ENCODE measurements at places on chromosomes 1 and 21.

DNA sequence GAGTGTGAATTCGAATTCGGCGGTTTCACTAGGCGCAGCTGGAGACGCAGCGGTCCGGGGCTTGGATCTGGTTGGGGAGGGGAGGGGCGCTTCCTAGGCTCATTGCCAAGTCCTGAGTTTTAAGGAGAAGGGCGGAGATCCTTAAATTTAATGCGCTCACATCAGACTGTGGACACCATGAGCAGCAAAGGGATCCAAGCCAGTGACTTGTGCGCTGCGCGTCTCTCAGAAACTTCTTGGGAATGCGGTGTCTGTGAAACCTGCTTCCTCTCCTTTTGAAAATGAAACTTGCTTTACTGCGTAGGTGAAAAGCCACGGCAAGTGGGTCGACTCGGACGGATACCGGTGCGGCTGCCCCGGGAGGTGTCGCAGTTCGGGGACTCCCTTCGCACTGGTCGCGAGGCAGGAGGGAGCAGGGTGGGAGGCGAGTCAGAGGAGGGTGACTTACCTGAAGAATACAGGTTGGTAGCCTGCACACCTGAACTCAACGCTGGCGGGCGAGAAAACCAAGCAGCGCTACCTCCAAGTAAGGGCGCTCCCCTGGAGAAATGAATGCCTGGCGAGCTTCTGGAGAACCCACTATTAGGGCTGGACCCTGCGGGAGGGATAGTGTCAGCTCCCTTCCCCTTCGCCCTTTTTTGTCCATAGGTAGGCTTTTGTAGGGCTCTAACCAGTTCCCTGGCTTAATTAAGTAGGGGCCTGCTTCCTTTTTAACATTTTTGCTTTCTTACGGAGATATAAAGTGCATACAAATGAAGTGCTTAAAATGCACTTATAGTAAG lies 992 bp downstream of the TENT5C start:
- DNase-seq: peak; percentile 59

DNA sequence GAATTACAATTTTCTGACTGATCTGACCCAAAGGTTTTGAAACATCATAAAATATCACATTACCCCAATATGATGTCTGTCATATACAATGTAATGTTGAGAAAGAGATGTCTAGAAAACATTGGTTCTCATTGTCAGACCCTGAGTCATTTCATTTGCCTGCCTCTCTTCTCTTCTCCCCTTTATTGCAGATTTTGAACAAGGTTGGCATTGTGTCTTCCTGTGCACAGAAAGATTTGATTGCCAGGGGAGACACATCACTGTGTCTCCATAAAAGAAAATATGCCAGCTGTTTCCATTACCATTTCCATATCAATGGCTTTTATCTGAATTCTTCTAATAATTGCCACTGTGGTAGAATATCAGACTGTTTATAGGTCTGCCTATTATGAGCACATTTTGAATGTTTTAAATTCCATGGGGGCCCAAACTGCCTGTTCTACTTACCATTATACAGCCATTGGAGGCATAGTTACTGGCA lies 65.6 kb downstream of the IFI44 start:
- DNase-seq: no peak

- no peak for DNase-seq
Observed at GRCh38 chr1:172909606-172910326, 141.0 kb downstream of the TNFSF18 start.

GRCh38 chr1:178122283-178122682 lies 28.4 kb downstream of the RASAL2 start:
- no peak for DNase-seq

DNA sequence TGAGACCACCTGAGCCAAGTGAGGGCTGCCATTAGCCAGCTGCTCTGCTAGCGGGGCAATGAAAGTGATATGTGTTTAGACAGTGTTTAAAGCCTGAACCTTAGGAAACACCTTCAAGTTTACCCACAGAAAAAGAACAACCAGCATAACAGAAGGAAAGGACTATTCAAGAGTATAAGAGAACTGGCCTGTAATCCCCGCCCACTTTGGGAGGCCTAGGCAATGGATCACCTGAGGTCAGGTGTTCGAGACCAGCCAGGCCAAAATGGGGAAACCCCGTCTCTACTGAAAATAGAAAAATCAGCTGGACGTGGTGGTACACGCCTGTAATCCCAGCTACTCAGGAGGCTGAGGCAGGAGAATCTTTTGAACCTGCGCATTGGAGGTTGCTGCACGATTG lies 149.4 kb downstream of the PCP4 start:
- no peak for DNase-seq

DNA sequence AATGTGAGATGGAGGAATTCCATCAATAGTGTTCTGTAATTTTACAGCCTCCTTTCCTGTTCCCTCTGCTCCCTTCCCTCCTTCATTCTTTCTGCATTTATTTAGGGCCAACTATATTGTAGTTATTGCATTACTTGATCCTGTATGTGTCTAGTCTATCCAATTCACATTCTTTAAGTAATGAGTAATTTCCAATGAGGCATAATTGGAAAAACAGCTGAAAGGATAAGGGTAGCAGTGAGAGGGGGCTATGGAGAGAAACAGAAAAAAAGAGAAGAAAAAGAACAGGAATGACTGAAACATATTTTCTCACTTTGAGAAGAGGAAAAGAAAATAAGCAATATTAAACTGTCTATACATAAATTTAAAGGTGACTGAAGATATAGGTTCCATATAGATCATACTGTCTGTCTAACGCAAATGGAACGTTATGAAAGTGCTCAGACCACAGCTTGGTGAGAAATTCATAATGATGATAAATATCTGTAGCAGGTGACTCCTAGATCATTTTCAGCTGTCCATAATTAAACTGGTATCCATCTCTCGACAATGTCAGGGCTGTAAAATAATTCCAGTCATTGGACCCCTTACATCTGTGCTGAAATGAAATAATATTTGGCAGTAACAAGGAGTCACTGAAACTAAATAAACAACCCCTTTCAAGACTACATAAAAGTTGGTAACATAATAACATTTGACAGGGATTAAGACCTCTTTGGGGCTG lies 61.8 kb downstream of the SPAG17 start:
- DNase-seq: no peak

DNA sequence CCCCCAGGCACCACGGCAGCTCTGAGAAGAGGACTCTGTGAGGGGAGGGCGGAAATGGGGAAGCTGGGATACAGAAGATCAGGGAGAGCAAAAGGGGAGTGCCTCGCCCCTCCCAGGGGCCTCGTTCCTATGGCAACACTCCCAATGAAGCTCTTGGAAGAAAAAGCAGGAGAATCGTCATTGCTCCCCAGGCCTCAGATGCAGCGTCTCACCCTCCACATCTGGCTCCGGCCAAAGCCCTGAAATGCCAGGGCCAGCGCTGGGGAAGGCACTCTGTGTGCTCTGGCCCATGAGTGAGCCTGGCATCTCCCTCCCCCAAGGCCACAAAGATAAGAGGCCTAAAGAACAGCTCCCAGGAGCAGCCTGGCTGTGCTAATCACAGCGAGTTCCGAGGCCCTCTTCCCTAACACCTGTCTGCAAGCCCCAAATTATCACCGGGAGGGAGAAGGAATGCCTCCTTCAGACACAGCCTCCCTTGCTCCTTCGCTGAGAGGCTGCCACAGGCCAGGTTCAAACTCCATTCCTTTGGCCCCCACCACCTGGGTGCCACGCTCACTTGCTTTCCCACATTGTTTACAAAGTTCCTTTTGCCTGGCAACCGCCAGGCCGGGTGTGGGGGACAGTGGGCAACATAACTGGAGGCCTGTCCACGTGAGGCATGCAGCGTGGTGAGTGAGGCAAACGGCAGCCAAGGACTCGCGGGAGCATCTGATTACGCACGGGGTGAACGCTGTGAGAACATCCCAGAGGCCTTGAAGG lies 27.8 kb downstream of the ECE1 start:
- no peak for DNase-seq

DNA sequence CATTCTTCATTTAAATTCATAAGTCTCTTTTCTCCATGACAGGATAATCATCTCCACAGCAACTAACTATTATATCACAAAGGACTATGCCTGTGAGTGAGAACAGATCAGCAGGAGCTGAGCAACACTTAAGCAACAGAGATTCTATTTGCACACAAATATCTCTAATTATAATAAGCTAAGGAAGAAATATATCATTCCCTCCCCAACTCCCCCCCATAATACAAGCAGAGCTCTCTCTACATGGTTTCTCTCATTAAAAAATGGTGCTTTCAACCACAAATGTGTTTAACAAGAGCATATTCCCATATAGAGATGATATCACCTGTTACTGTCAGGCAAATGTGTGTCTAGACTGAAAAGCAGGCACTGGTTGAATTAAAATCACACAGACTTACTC lies 34.5 kb upstream of the NIBAN1 start:
- DNase-seq: no peak

- no peak for DNase-seq
Observed at GRCh38 chr1:17799642-17800041, 44.5 kb downstream of the ACTL8 start.

DNA sequence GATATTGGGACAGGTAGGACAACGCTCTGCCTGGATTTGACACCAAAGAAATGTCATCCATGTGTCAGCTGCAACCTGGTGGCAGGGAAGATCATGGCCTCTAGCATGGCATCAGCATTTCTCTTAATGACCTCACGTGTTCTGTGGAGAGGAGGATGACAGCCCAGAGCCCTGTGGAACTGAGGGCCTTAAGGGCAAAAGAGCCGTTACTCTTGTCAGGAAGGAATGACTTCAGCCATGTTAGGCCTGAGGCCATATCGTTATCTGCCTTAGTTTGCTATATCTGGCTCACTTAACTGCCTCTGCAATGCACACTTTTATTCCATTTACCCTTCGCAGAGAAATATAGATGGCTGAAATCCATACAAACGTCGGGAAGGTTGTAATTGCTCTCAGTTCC lies 83.2 kb upstream of the PBX1 start:
- no peak for DNase-seq

GRCh38 chr1:46134660-46135331 lies 2.4 kb upstream of the PIK3R3 start:
- no peak for DNase-seq

- no peak for DNase-seq
Observed at GRCh38 chr21:39033878-39034589, 149.2 kb downstream of the PSMG1 start.

DNA sequence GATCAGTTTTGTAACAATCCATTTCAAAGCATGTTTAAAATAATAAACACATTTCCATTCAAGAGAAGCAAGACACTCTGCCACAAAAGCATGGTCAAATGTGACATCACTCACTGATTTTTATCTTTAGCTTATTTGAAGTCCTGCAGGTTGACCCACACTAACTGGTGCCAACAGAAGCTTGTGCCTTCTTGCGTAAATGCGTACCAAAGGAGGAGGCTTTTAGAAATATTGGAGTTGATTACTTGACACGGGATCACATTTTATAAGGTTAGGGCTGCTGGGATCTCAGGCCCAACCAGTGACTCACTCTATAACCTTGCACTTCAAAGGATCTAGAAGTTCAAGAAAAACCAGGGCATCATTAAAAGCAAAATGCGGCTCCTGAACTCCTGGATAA lies 203.6 kb downstream of the PCP4 start:
- DNase-seq: no peak

- no peak for DNase-seq
Observed at GRCh38 chr1:104196136-104196535, 446.4 kb downstream of the AMY1C start.

DNA sequence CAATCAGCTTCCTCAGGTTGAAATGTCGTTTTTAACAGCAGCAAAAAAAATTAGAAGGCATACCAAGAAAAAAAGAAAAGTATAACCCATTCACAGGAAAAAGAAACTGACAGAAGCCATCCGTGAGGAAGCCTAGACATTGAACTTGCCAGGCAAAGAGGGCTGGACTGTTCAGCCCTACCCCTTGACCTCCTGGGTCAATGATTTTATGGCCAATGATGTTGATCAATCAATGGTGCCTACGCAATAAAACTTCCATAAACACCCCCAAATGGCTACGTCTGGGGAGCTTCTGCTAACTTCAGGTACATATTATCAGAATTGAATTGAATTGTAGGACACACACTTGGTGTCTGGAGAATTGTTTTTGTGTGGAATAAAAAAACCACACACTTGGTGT lies 4.8 kb upstream of the PSEN2 start:
- no peak for DNase-seq

- no peak for DNase-seq
Observed at GRCh38 chr1:165841582-165842017, 14.2 kb downstream of the UCK2 start.

DNA sequence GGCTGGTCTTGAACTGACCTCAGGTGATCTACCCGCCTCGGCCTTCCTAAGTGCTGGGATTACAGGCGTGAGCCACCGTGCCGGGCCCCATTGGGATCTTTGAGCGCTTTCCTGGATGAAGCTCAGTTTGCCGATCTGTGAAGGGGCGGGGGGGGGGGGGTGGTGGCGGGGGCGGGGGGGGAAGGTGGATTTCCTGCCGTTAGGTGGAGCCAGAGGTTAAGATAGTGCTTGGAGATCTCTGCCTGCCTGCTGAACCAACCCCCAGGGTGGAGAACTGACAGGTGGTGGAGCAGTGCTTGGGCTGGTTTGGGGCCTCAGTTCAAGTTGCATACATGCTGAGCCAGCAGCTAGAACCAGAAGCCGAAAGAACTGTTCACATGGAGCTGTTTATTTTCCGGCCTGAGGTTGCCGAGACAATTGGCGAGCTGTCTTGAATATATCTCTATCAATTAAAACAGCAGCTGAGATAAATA lies 1.7 kb downstream of the TMCC2 start:
- DNase-seq: peak; percentile 71

DNA sequence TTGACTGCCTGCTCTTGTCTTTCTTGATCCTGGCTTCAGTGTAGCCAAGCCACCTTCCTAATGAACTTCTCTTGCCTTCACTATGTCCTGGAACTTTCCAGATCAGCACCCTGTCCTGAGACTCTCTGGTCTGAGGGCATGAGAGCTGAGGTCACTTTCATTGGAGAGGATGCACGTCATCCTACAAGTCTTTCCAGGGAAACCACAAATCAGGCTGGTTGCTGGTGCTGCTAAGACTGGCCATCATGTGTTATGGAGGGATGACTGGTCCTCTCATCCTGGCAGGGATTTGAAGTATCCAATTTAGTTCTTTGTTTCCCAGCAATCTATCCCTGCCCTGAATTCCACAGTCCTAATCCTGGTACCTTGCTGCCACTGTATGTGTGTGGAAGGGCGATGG lies 228.6 kb downstream of the GPATCH2 start:
- no peak for DNase-seq

GRCh38 chr1:39087435-39087834 lies 61.3 kb downstream of the NDUFS5 start:
- no peak for DNase-seq

DNA sequence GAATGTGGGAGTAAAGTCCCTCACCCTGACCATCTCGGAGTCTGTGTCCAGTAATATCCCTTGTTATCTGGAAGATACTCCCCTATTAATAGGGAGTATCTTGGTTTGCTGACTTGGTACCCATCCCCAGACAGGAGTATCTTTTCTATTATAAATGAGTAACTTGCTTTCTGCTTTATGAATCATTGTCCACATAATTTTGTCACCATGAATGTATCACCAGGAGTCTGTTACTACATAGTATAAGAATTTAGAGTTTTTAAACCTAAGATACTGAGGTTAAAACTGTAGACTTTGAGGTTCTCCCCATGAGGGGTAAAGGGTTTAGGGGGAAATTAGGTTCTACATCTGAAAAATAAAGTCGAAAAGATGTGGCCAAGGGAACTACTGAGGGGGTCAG lies 175.6 kb downstream of the FCRL5 start:
- DNase-seq: no peak

Measured in CD4-positive, alpha-beta T cell treated with Interleukin-2 at 100 ng/mL for 4 hours (primary cell).